ENCODE measurements at places on chromosomes 11 and 22.

DNA sequence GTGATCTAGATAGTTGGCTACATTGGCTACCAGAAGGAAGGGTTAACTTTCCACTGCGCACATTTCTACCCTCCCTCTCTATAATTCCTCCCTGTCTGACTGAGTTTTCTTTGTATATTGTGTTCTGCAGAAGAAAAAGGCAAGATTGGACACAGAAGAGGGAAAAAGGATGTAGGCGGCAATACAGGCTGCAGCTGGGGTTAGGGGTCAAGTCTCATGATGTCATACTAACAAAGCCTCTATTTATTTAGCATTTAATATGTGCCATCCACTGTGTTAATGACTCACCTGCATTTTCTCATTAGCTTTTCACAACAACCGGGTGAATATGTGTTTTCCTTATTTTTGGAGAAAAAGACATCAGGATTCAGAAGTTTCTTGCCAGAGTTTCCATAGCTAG lies 2.0 kb downstream of the FAM83F start:
- DNase-seq: no peak

DNA sequence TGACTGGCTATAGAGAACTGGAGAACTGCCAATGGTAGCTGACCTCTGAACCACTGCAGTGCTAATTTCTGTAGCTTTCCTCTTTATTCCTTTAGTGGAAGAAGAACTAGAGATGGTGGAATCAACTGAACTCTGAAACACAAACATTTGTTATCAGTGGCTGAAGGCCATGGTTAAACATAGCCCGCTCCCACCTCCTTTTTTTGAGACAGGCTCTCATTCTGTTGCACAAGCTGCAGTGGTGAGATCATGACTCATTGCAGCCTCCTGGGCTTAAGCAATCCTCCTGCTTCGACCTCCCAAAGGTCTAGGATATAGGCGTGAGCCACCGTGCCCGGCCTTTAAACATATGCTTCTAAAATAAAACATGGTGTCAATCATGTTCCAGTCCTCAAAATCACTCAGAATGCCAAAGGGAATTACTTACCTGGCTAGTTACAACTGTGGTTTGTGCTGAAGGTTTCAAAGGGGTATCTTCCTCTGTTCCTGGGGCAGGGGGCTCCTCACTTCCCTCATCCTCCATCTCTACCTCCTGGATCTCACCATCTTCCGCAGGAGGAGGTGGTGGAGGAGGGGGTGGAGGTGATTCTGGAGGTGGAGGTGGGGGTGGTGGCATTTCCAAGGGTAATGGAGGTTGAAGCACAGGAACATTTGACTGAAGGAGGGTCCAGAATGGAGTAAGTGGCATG lies 9.0 kb upstream of the AGBL2 start:
- DNase-seq: no peak

- DNase-seq: no peak
Measured at GRCh38 chr22:30601464-30601863, 5.5 kb upstream of the TCN2 start.

DNA sequence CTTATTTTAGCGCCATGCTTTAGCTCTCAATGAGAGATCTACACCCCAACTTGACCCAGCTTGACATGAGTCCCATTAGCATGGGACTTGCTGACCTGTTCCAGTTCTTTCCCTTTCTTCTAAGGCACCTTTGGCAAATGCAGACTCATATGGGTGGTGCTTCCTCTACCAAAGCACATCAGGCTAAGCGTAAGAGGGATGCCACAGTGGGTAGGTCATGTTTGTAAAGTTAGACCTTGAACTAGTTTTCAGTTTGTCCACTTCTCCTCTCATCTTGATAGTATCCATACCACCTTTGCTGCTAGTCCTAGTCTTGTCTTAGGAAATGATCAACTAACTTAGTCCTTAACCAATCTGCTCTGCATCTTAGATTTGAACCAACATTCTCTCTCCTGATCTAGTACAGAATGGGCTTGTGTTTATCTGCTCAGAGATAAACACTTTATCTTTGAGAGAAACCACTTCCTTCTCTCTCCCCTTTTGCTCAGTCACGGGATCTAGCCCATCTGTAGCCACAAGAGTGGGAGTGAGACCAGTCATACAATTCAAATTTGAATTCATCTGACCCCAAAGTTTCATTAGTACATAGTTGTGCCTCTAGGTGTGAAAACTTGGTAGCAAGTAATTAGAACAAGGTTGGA lies 72.1 kb upstream of the CD44 start:
- DNase-seq: no peak

GRCh38 chr11:87366763-87367405 lies 329.1 kb downstream of the TMEM135 start:
- DNase-seq: no peak

DNA sequence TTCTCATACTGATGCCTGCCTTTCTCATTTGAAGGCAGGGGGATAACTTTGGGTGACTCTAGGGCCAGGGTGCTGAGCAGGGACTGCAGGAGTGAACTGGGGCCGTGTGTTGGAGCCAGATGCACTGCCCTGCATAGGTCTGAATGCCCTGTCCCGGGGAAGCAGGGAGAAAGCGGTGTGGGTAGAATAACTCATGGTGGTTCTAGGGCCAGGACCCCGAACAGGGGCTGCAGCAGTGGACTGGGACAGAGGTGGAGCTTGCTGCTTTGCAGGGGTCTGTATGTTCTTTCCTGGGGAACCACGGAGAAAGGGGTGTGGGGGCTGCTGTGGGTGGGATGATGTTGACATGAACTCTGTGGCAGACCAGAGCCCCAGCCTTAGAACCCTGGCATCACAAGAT lies 52.9 kb downstream of the GAB4 start:
- no peak for DNase-seq

DNA sequence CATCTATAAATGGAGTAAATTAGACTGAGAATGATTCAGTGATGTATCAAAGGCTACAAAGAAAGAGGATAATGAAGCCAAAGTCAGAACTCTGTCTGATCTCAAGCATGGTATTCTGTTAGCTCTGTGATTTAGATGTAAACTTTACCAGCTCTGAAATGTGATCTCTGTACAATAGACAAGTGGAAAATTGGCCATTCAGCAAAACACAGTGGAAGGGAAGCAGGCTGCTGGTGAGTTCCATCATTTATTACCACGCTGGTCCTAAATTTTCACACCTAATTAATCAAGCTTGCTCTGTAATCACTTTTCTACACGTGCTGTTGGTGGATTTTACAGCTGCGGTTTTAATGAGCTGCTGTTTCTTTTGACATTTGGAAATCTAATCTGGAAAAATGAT lies 145.1 kb upstream of the OPCML start:
- DNase-seq: no peak

DNA sequence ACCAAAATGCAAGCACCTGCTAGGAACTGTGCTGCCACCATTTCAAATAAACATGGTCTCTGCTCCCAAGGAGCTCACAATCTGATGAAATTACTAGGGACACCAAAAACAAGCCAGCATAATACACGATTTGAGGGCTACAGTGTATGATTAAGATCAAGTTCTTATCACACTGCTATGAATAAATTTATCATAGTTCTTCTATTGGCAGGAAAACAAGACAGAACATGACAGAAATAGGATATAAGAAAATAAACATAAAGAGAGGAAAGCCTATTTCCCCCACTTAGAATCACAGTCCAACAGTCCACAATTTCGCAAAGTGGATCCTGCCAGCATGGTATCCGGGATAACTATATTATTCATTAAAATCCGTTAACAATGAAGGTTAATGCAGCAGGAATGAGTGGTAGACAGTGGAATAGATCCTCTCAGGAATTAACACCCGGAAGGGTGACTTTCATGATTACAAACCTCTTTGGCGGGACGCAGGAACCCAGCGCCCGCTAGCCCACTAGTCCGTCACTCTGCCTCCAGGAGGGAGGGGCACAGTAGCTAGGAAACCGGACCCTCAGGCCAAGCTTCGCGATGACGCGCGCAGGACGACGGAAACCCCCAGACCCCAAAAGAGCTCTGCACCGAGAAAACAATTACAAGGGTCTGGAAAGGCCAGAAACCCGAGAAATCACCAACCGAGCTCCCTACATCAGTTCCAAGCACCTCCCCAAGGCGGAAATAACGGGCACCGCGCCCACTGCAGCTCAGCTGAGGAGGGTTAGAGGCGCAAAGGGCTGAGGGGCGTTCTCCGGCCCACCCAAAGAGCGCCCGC lies 607 bp downstream of the CCDC82 start:
- DNase-seq: no peak

DNA sequence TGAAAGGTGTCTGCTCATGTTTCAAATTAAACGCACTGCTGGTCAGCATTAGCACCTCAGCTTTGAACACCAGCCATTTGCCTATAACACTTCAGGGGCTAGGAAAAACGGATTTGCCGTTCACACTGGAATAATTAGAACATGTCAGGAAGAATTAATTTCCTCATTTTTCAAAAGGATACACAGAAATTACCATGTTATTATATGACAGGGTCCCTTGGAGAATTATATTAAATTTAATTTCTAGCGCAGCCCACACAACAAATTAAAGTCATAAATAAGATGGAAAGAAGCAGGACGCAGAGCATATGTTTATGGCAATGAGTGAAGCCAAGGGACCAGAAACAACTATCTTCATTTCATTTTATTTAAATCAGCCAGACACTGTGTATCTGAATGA lies 83.8 kb upstream of the SOX6 start:
- DNase-seq: no peak

DNA sequence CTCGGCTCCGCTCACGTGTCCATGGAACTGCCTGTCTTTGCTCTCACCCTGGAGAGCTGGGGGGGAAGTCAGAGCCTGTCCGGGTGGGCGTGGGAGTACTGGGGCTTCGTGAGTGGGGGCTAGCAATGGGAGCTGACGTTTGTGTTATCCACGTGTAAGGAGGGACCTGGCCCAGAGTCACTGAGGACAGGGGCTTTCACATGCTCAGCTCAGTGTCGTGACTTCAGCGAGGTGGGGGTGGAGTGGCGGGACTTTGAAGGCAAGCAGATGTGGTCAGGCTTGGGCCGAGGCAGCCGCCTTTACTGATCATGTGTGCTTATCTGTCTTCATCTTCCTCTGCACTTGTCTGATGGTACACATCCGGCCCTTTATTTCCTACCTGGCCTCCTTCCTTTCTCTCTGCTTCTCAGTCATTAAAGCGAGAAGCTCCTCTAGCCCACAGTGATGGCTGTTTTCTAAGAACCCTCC lies 113.1 kb upstream of the NNMT start:
- DNase-seq: no peak

- no peak for DNase-seq
Measured at GRCh38 chr22:18065256-18065655, 12.5 kb upstream of the PEX26 start.

Data from NCI-H1048 (cell line).